A549 (cell line): ENCODE measurements at places on chromosomes 5 and 9.

GRCh38 chr5:32709750-32710549, 1.2 kb upstream of the NPR3 start:
- peak; percentile 86 for DNase-seq

GRCh38 chr5:2135354-2135753, 252.6 kb upstream of the IRX4 start:
- DNase-seq, result no peak

DNA sequence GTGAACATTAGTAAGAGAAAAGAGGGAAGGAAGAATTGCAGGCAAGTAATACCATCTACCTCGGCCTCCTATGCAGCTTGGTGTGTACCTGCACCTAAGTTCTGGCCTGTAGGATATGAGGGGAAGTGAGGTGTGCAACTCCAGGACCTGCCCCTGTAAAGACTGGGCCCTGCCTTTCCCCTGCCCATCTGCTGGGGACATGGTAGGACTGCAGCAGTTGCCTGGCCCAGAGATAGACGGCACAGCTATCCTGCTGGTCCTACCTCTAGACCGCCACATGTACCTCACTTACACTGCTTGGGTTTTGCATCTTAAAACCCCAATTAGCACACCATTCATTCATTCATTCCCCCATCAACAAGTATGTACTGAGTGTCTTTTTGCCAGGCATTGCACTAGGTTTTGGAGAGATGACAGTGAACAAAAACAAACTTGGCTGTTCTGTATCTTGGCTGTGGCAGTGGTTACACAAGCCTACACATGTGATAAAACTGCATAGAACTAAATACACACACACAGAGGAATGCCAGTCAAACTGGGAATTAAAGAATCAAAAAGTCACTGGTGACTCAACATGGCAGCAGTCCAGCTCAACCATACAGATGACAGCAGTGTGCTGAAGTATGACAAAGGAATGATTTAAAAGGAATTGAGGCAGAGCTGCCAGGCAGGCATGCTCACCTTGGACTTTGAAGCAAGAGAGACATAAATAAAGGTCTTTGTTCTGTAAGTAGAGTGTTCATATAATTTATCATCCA, 23.3 kb upstream of the MGAT1 start:
- DNase-seq, result no peak

DNA sequence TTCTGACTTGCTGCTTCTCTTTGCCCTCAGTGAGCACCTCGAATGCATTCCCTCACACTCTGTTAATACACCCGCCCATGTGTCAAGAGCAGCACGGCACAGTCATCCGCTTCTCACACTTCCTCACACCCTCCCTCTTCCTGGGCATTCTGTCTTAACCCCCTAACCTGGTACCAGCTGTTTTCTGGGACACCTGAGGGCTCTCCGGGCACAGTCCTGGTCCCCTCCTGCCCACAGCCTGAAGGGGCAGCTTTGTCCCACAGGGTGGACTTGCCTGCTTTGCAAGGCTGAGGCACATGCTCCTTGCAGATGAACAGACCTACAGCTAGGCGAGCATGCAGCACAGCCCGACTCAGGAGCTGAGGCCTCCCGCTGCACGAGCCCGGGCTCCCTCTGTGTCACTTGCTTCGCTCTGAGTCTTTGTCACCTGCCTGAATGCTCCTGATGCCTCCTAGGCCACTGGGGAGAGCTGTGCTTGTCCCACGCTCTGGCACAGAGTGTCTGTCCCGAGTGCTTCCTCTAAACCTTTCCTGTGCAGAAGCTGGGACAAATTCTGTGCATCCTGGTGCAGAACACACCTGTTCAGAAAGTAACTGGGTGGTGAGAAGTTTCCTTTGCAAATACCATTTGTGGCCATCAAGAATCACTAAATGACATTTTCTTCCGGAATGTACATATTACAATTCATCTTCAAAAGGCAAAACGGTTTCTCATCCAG, 47.8 kb downstream of the AHRR start:
- no peak for DNase-seq

- no peak for DNase-seq
Measured at GRCh38 chr5:56319526-56320181, 86.5 kb upstream of the ANKRD55 start.
